ENCODE measurements at places on chromosomes 1 and 21.
A peak's percentile ranks its signal among the peaks of the same experiment; 100 is the strongest.

DNA sequence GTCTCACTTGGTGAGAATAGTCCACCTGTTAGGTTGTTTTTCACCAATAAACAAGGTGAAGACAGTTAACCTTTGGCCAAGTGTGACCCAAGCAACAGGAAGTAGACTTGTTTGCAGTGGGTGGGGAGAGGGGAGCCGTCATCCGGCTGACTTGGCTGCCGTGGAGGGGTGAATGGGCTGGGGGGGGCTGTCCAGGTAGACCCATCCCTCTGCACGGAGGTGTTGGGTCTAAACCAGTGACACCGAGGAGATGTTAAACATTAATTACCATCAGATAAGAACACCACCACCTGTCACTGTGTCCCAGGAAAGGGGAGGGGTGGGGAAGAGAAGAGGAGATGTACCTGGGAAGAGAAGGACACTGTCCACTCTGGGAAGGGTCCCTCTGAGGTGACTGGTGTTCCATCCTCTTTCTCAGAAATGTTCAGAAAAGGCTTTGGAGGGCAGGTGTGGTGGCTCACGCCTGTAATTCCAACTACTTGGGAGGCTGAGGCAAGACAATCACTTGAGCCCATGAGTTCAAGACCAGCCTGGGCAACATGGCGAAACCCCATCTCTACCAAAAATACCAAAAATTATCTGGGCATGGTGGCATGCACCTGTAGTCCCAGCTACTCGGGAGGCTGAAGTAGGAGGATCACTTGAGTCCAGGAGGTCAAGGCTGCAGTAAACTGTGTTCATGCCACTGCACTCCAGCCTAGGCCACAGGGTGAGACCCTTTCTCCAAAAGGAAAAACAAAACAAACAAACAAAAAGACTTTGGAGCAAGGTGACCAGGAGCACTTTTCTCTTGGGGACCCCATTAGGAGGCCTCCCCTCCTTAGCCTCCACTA lies 6.7 kb upstream of the MYOM3 start:
- no peak for DNase-seq

DNA sequence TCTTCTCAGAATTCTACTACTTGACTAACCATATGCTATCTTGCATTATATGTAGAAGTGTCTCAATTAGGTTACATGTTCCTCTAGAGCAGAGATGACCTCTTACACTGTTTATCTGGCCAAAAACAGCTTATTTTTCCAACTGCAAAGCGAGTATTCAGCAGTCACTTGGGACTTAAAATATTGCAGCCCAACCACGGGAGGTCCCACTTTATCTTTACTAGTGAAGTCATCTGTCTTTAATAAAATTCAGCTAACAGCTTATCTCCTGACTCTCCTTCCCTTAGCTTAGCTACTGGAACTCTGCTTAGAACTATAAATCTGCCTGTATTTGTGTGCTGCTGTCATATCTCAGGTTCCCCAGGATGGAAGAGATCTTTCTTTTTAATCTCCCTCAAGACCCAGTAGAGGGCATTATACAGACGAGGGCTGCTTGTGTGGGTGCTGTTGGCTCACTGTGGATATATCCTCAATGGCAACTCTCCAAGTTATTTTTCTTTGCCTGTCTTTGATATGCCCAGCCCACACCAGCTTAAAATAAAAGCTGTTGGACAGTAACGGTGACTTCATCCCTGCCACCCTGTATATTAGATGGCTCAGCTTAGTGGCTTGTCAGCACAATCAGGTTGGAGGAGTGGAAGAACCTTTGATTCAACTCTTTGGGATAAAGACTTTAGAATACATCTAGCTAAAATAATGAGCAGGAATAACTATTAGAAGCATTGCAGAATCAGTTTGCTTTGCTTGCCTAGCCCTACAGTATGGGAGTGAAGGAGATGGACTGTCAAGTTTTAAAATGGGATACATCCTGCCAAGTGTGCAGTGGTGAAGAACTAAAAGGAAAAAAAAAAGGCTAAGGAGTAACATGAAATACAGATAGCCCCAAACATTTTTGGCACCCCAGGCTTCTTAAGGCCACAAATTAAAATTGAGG lies 9.6 kb downstream of the ENSA start:
- DNase-seq: peak; percentile 24

GRCh38 chr21:38897532-38898421 lies 92.0 kb downstream of the ETS2 start:
- no peak for DNase-seq

GRCh38 chr1:56461158-56462127 lies 117.9 kb downstream of the PLPP3 start:
- no peak for DNase-seq

- no peak for DNase-seq
Measured at GRCh38 chr1:31596737-31597097, 20.4 kb downstream of the TINAGL1 start.

GRCh38 chr1:11929849-11930248 lies 3.6 kb upstream of the KIAA2013 start:
- no peak for DNase-seq

- no peak for DNase-seq
Measured at GRCh38 chr1:8871539-8871935, 6.9 kb downstream of the ENO1 start.

- DNase-seq: no peak
Measured at GRCh38 chr1:172609528-172609927, 49.4 kb upstream of the FASLG start.

- no peak for DNase-seq
Measured at GRCh38 chr1:196180847-196181593, 427.2 kb downstream of the KCNT2 start.

GRCh38 chr1:147627435-147628110 lies 42.8 kb downstream of the ACP6 start:
- no peak for DNase-seq

GRCh38 chr1:91744953-91745639 lies 140.9 kb downstream of the TGFBR3 start:
- DNase-seq: no peak

- no peak for DNase-seq
Measured at GRCh38 chr1:205440476-205441317, 15.1 kb downstream of the BLACAT1 start.

GRCh38 chr1:185568155-185569123 lies 165.8 kb upstream of the HMCN1 start:
- DNase-seq: no peak

DNA sequence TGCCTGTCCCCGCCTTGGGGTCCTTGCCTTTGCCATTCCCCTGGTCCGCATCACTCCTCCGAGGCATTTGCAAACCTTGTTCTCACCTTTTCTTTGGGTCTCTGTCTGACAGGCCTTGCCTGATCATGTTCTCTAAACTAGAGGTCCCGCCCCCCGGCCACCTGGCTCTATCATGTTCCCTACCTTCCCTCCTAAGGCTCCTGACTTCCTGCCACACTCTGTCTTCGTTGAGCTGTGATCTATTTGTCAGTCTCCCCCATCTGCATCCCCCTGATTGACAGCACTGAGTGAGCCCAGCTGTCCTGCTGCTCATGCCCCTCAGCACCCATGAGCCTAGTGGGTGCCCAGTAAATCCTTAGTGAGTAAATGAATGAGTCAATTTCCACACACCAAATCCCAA lies 22.8 kb downstream of the ERG start:
- peak; percentile 61 for DNase-seq

- DNase-seq: peak; percentile 90
Measured at GRCh38 chr1:165235777-165236291, 120.7 kb downstream of the LMX1A start.

GRCh38 chr1:237309595-237310118 lies 267.7 kb downstream of the RYR2 start:
- DNase-seq: no peak

GRCh38 chr1:3441410-3441847 lies 13.0 kb upstream of the ARHGEF16 start:
- no peak for DNase-seq

DNA sequence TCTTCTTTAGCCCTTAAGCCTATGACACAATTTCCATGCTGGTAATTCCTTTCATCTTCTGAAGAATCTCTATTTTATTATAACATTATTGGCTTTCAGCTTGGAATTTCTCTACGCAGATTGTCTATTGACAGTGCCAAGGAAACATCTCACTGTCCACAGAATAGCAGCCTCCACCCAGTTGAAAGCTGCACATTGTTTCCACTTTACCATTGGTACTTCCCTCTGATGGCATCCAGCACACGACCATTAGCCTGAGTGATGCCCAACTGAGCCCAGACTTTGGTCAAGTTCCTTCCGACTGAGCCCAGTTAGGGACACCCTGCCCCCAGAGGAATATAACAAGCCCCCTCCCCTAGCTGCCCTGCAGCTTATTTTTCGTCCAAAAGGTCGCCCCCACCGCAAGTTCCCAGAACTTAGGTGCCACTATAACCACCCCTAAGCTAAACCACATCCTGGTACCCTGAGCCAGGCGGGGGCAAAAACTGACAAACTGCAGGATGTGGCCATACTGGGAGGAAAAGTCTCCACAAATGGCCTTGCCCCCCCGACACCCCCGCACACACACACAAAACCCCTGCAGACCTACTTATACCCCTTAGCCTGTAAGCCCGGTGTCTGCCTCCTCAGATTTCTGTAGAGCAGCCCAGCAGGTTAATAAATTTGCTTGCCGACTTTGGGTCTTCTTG lies 13.2 kb downstream of the GBP5 start:
- DNase-seq: no peak
